SK-N-MC (cell line): ENCODE measurements at places on chromosomes 5 and 9.

DNA sequence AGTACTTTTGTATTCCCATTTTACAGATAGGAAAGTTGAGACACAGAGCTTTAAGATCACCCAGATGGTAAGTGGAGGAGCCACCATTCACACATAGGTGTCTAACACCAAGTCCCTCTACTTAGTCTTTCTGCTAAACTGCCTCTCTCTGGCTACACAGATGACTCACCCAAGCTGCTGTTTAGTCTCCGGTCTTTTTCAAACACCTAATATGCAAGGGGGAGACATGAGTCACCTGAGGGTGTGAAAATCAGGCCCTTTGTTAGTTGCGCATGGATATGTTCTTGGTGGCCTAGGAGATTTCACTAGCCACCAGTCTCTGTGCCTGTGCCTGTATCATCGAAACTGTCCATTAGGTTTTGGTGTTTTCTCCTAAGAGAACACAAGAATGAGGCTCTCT lies 117.8 kb downstream of the MAST4 start:
- no peak for DNase-seq

DNA sequence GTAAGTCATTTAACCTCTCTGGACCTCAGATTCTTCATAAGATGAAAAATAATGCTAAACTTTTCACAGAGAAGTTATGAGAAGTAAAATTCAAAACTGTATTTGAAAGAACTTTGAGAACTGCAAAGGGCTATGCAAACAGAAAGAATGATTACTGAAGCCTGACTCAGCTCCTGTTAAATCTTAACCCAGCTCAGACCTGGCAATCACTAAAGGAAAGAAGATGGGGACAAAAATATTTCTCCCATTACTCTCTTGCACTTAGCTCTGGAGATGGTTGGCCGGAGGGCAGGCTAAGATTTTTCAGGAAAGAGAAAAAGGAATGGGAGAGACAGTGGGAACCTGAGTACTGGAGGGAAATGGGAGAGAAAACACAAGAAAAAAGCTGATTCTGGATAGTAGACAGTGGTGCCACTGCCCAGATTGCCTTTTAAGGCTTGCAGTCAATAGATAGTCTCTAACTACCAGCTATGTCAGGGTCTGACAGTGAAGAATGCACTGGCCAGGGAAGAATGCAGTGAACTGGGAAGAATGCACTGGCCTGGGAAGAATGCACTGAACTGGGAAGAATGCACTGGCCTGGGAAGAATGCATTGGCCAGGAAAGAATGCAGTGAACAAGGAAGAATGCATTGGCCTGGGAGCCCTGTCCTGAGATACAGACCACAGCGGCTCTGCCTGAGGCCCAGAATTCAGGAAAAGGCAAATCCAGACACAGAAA lies 25.2 kb upstream of the CEMIP2 start:
- DNase-seq = no peak

DNA sequence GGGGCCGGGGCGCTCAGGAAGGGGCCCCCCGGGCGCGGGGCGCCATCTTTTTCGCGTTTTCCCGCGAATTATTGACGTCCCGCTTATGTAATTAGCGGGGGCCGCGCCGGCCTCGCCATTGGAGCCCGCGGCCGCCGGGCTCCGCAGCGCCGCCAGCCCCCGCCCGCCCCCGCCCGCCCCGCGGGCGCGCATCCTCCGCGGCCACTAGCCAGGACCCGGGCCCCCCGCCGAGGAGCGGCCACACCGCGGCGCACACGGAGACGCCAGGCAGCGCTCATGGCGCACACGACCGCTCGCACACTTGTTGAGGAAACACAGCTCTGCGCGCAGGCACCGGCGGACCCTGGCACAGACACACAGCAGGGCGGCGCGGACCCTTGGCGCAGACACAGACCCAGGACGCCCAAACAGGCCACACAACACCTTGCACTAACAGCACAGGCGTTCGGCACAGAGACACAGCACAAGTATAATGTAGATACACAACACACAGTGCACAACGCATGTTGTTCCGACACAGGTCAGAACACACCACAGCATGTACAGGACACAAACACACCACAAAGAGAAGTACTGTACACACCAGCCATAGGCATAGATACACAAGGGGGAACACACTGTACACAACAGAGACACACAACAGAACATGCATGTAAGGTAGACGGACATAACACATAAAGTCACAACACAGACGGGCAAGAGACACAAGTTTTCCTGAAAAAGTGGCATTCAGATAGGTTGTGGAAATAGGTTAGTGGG lies 467 bp upstream of the PHF19 start:
- no peak for DNase-seq

DNA sequence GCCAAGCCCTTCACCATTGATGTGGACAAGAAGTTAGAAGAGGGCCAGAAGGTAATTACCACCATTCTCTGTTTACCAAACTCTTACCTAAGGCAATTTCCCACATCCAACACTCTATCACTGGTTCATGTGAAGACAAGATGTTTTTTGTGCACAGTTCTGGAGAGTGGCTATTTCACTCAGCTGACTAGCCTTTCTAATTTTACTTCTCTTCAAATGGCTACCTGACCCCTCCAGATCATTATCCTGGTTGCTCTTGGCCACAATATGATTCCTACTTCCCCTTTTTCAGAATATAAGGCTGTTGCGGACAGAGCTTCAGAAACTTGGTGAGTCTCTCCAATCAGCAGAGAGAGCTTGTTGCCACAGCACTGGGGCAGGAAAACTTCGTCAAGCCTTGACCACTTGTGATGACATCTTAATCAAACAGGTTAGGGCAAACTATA lies 7.1 kb downstream of the KIF20A start:
- DNase-seq = no peak

DNA sequence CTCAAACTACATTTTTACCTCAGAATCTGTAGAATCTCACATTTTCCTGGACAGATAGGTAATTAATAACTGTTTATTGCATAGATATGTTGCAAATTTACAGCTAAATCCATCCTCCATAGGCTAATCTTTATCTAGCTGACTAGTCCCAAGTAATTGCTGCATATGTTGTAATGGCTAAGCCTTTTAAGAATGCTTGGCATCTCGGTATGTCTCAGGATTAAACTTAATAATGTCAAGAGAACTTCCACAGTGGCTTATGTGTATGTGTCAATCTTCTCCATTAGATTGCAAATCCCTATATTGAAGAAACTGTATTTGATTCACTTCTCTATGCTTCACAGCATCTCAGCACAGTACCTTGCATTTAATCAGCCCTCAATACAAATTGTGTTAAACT lies 131.9 kb downstream of the PRDM9 start:
- DNase-seq = no peak

GRCh38 chr9:32359452-32359851 lies 25.0 kb upstream of the ACO1 start:
- DNase-seq = no peak

- DNase-seq = no peak
Measured at GRCh38 chr9:137318602-137319001, 16.5 kb upstream of the NRARP start.

- no peak for DNase-seq
Measured at GRCh38 chr9:132164604-132165362, 2.9 kb downstream of the NTNG2 start.

GRCh38 chr5:383066-383465 lies 59.9 kb upstream of the EXOC3 start:
- no peak for DNase-seq

GRCh38 chr9:70147196-70147595 lies 103.5 kb downstream of the MAMDC2 start:
- no peak for DNase-seq

GRCh38 chr9:105662184-105663104 lies at the start of gene TAL2:
TSS of gene TAL2 (plus strand) at chr9:105662457. CDS start at chr9:105662497, 40 bp downstream.
- DNase-seq = no peak

- DNase-seq = no peak
Measured at GRCh38 chr9:115063058-115063845, 54.7 kb downstream of the TNC start.

DNA sequence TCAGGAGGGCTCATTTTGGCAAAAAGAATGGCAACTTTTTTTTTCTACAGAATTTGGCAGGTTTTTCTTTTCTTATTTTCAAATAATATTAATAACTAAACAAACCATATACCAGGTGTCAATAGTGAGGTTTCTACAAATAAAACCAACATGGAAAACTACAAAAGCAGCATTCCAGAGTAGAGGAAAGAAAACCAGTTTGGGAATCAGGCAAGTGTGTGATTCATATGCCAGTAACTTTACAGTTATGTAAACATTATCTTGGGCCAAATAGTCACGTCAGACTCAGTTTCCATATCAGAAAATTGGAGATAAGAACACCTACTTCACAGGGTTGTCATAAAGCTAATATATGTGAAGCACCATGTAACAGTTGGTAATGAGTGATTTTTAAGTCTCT lies 51.7 kb downstream of the FBXW11 start:
- DNase-seq = no peak

DNA sequence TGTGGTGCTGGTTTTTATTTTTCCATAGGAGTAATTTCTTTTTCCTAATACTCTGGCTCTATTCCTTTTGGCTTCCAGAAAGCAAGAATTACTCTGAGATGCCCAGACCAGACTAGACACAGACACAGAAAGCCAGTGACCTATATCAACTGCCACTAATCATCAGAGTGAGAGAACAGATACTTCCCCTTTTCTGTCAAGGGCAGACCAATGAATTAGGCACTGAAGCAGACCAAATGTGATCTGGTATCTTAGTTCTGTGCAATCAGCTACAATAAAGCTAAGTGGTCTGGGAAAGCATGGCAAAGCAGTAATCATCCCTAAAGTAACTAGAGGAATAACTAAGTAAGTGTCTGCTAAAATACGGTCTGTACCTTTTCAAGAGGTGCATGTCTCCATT lies 239.1 kb downstream of the ELAVL2 start:
- no peak for DNase-seq

- DNase-seq = no peak
Measured at GRCh38 chr5:33764786-33765185, 127.0 kb downstream of the ADAMTS12 start.

GRCh38 chr9:109616571-109617120 lies 118.5 kb upstream of the PTPN3 start:
- DNase-seq = no peak

DNA sequence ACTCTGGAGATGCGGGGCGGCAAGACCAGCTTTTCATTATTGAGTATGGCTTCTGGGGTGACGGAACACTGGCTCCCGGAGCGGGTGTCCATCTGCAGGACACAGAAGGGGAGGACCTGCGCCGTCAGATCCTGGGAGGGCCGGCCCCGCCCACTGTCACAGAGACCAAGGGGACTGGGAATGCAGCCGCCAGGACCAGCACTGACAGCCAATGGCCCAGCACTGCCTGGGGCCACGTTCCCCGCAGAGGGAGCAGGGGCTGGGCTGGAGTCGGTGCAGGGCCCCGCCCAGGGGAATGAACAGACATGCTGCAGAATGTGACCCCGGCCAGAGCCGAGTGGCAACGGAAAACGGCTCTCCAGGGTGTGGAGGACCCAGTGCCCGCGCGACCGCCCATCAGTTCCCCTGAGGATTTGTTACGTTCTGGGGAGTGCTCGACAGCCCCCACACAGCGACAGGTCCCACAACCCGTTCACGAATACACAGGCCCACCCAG lies at the start of gene ZDHHC11:
Gene ZDHHC11 (minus strand): TSS at position 476 of the 496 bp plus-strand sequence. CDS start 384 bp downstream, at position 92.
- no peak for DNase-seq

GRCh38 chr5:172923539-172923938 lies 35.7 kb upstream of the RPL26L1 start:
- DNase-seq = no peak

DNA sequence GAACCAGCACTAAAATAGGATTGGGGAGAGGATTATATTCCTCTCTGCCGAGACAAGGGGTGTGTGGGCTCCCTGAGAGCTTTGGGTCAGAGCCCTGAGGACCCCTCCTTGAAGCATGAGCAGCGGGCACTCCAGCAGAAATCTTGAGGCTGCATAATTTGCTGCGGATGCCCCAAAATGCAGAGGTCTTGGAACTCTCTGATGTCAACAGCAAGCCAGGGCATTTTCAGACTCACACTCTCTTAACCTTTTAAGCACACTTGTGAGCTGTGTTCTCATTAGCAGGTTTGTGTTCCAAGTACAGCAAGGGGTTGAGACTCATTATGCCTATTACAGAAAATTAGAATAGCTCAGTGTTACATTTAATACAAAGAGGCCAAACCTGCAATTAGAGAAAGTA lies 513.0 kb upstream of the ADAMTS16 start:
- DNase-seq = no peak

GRCh38 chr5:179623906-179624741 lies 653 bp upstream of the HNRNPH1 start:
- DNase-seq = no peak

DNA sequence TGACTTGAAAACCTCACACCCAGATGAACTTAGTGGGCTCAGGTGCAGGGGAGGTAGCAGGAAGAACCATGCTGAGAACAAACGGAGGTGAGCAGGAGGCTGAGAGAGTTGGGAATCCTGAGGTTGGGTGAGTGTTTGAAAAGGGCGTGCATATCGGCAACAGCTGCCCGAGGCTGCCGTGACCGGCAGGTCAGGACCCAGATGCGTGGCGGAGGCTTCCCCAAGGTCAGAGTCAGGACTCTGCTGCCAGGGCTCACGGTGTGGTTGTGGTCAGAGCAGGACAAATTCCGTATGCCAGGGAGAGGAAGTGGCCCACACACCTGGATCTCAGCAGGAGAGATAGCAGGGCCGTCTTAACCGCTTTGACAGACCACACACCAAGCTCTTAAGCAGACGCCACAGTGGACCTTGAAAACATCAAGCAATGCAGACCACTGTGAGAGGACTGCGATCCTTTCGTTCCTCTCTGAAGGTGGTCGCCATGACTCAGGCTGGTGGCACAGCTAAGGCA lies 43.1 kb downstream of the ADAMTS16 start:
- no peak for DNase-seq

DNA sequence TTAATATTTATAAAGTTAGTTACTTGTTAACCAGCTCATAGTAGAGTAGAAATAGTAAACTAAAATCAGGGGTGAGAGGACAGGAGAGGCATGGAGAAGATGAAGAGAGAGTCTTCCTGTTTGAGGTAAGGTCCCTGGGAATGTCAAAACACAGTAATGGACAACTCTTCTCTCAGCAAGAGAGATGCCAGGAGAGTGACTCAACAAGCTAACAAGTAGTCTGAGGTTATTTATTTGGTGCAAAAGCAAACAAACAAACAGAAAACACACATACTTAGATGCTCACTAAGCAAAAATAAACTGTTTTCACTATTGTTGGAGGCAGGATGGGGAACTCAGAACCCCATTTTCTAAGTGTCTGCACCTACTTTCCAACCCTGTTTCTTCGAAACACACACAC lies 333.2 kb upstream of the RFX3 start:
- DNase-seq = no peak

DNA sequence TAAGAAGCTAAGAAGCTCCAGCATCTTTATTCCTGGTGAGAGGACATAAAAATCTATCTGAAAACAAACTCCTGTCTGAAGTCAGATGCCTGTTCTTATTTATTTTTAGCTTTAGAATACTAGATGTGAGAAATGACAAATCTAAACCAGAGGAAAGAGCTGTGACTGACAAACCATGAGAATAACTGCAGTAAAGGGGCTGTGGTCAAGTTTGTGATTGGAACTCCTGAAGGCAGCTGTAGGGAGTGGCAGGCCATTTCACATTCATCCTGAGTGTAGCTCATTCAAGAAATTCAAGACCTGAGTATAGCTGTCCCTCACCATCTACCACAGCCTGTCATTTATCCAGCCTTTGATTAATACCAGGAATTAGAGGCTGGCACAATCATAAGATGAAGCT lies 718.8 kb downstream of the BRINP1 start:
- no peak for DNase-seq
